ENCODE measurements at places on chromosomes 4 and X.

DNA sequence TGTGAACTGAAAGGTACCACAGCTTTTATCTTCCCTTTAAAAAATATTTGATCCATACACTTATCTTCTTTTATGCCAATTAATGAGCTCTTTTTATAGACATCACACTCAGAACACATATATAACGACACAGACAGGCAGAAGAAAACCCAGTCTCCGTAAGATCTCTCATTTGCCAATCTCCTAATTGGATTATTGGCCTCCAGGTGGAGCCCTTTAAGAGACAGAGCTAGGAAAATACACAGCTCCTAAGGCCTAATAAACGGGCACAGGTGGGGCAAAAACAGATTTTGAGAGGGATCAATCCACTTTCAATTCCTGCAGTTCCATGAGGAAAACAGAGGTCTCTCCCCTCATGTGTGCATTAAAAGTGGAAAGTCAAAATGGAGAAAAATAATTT is 1495.4 kb downstream of the RPA4 start:
- DNase-seq, result no peak

DNA sequence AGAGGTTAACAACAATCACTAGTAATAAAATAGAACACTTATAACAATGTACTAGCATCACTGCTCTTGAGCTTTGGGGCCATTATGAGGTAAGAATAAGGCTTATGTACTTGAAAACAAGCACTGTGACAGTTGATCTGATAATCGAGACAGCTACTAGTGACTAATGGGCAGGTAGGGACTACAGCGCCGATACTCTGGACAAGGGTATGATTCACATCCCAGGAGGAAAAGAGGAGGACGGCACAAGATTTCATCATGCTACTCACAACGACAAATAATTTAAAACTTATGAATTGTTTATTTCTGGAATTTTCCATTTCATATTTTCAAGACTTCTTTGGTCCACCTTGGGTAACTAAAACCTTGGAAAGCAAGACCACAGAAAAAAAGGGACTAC is 62.3 kb downstream of the FAM184B start:
- no peak for DNase-seq

GRCh38 chrX:46782034-46782433 is 23.1 kb upstream of the SLC9A7 start:
- DNase-seq, result no peak

GRCh38 chr4:101279377-101279871 is 67.9 kb downstream of the PPP3CA start:
- no peak for DNase-seq

DNA sequence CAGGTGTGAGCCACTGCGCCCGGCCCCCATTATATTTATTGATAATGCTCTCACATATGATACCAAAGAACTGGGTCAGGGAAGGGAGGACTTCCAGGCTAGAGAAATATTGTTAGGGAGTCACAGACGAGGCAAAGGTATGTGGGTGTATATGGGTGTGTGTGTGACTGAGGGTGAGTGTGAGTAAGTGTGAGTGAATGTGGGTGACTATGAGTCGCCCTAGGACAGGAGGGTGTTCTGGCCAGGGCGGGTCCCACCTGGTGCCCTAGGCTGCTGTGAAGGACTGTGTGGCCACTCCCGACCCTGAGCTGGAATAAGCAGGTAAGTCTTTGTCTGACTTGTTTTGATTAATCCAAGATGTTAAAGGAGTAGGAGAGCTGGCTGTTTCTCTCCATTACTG is 34.4 kb downstream of the RWDD4 start:
- DNase-seq, result no peak

GRCh38 chrX:39891781-39892180 is 206.0 kb downstream of the BCOR start:
- no peak for DNase-seq

- no peak for DNase-seq
Measured at GRCh38 chr4:154954117-154954516, 173.0 kb downstream of the RBM46 start.

DNA sequence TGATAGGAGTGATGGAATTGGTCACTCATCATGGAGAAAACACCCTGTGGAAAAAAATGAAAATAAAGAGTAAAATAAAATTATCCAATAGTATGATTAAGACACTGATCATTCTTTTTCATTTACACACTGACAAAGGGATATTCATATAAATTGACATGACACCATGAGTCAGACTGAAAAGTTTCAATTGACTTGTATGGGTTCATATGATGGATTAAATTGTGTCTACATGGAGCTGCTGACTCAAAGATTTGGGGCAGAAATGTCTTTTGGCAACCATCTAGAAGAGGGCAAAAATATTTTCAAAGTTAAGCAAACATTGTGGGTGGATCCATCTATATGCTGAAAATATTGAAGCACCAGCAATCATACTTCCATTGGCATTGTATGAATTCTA is 153.4 kb upstream of the PPP3CA start:
- no peak for DNase-seq

DNA sequence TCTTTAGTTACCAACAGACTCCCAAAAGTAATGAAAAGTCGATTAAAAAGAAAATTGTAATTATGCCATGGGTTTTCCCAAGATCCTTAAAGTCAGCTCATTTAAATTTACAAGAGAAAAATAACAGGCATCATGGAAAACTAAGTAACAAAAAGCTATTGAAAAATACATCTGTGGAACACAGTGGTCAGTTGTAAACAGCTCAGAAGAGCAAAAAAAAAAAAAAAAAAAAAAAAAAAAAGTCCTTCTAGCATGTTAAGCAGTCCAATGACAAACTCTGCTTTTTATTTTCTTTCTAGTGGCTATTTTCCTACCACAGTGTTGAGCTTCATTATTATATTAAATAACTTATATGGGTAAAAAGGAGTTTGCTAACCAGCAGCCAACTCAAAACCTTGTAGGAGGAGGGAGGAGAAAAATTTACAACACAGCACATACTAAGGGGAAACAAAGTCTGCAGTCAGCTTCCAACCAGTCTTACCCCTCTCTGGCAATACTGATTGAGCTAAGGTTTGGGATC is 44.9 kb downstream of the RASGEF1B start:
- DNase-seq, result no peak

DNA sequence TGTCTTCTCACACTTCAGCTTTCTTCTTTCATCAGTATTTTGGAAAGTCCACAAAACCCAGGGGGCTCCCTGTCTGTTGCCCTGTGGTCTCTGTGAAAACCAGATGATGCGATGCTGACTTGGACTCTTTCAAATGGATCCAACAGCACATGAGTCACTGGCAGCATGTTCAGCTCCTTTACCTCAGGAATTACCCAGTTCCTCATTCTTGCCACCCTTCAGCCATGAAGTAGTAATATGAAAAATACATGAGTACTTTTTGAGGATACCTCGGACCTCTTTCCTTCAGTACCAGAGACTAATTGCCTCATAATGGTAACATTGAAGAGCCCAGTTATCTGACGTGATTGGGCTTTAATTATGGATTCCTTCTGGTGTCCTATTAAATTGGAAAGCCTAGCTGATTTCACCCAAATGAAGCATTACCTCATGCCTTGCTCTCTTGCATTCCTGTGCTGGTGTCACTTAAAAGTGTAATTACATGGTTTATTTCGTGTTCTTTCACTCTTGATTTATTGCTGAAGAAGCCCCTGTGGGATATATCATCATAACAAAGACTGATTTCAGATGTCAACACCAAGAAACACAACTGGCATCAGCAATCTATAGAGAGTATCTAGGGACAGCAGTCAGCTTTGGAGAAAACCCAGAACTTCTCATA is 63.4 kb downstream of the NFKB1 start:
- DNase-seq, result no peak

DNA sequence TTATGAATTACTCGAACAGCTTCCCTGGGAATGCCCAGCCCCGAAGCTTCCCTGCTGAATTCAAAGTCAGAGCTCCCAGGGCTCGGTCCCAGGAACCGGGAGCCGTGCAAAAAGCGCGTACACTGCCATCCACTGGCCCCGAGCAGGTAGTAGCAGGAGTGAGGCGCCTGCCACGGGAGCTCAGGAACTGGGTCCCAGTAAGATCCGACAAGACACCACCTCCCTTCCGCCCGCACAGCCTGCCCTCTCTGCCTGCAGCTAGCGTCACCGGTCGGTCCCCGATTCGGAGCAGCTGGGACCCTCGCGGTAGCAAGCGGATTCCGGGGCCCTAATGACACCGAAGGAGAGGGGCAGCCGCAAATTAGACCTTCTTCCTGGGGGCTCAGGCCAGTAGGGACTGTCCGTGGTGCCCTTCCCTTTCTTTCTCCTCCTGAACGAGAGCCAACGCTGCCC is 1.2 kb downstream of the CORIN start:
- peak; percentile 72 for DNase-seq

DNA sequence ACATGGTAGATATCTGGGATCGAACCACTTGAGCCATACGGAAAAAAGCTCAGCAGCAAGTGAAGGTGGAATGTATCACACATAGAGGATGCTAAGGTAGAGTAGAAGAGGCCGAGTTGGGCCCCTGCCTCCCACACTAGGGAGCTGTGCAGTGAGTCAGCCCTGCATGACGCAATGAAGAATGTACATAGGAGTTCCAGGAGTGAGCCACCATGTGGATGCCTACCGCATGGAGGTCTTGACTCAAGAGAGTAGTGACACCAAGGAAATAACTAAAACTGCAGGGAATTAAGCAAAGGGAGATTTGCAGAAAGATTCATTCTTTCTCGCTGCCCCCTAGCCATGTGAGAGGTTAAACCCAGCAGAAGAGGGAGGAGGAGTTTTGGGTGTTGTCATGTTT is 389.6 kb upstream of the IGFBP7 start:
- no peak for DNase-seq

- no peak for DNase-seq
Measured at GRCh38 chr4:186760576-186760975, 36.9 kb upstream of the FAT1 start.

- DNase-seq, result no peak
Measured at GRCh38 chr4:70496231-70496630, 22.1 kb upstream of the AMTN start.

DNA sequence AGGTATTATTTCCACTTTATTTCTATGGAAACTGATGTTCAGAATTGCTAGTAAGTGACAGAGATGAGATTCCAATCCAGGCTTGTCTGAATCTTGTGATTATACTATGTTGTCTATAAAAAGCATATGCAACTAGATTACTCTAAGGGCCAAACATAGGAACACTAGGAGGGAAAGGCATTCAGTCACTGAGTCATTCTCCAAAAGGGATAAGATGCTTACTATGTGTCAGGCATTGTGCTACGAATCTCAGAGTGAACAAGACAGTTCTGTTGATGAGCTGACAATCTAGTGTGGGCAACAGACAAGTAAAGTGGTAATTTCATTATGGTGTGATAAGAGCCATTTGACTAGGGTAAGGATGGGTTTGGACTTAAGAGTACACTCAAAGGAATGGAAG is 77.2 kb downstream of the RASL11B start:
- DNase-seq, result no peak

GRCh38 chr4:165294907-165295306 is 32.6 kb upstream of the MSMO1 start:
- DNase-seq, result no peak

- DNase-seq, result no peak
Measured at GRCh38 chrX:24676403-24677024, 17.2 kb upstream of the POLA1 start.

DNA sequence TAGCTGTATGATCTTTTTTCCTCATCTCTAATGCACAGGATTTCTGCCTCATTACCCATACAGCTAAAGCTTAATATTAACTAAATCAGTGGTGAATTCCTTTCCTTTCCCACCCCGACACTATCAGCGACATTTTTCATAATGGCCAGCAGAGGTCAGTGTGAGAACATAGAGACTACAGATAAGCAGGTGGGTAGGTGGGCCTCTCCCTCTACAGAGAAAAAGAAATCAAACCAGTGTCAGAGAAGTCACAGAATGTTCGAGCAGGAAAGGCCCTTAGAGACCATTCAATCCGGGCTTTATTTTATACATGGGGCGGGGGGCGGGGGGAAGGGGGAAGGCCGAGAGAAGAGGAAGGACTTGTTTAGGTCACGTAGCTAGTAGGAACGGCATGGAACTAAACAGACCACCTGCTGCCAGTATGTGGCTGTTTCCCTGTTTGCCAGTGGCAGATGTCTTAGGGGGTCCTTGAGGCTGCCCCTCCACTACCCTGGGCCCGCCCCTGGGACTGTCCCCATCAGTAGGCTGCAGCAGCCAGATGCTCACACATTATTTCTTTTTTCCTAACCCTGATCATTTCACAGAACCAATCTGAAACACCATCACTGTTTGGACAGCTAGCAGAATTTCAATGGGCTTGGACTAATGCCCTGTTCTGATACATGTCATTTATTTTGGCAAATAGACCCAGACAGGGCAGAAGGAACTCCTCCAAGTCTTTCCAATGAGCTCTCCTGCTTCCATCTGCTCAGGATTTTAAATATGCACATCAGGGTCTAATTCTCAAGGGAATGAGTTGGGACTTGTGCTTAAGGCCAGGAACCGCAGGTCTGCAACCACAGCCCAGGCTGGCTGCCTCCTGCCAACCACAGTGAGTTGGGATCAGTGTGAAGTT is 133.4 kb downstream of the ATG4A start:
- peak; percentile 28 for DNase-seq

DNA sequence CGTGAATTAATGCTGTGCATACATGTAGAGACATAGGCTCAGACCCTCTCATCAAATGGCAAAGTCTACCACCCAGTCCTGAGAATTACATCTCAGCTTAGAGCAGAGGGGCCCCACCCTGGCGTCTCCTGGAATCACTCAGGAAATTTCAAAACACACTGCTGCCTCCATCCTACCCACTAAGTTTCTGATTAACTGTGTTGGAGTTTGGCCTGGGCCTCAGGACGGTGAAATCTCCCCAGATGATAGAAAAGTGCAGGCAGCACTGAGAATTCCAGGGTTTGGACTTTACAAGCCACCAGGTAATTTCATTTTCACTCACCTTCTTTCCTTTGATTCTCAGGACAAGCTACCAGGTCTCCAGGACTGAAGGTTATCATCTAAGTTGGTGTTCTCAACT is 3.3 kb upstream of the FAM9C start:
- DNase-seq, result no peak

All from cerebellar cortex (tissue), 1 donor.